PC-3 (cell line): ENCODE measurements at places on chromosomes 7 and 10. TPM values are rescaled to one million over a fixed set of nuclear protein-coding genes. Genes with fewer than 3 reads are reported as not detected.

Gene CALML3
- total RNA-seq: not detected in 2 replicates

DNA sequence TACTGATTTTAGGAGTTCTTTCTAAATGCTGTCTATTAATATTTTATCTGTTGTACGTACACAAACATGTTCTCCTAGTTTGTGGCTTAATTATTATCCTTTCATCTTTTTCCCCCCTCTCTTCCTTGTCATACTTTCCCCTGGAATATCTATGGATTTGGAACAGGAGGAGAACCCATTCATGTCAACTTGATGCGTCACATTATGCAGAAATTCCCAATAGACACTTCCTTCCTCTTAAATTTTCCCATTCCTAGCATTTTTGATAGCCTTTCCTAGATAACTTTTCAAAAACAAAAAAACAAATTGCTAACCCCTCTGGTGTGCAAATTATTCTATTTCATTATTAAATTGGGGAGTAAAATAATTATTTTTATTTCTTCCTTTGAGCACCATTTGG is 36.2 kb downstream of the SLC35B4 start:
- no peak overlapping the region for H3K4me3 ChIP-seq
- DNase-seq: no peak
- H3K36me3 ChIP-seq: no peaks in the 10 kb centered on the region
- peaks cover 14% of the 10 kb centered on the region for H3K27me3 ChIP-seq
- H3K27ac ChIP-seq: no peak overlapping the region
- H3K4me1 ChIP-seq: no peaks in the 10 kb centered on the region

Gene IFIT2
- 6.9 and 8.6 TPM in 2 replicates for total RNA-seq

Gene AGAP5
- total RNA-seq: 15.0 and 18.2 TPM in 2 replicates

- peaks cover 17% of the 10 kb centered on the region for H3K36me3 ChIP-seq
- H3K4me1 ChIP-seq: peaks cover 3% of the 10 kb centered on the region
- H3K27me3 ChIP-seq: no peaks in the 10 kb centered on the region
- H3K27ac ChIP-seq: no peak overlapping the region
- no peak overlapping the region for H3K4me3 ChIP-seq
- DNase-seq: no peak
These were observed 130.6 kb downstream of the DOCK1 start for GRCh38 chr10:127035827-127036226.

GRCh38 chr10:130112821-130113220 is 2.2 kb upstream of the C10orf143 start:
- no peaks in the 10 kb centered on the region for H3K27me3 ChIP-seq
- H3K36me3 ChIP-seq: no peaks in the 10 kb centered on the region
- H3K4me1 ChIP-seq: peaks cover 13% of the 10 kb centered on the region
- no peak overlapping the region for H3K27ac ChIP-seq
- no peak for DNase-seq

Gene PSD
- total RNA-seq: 0.22 and 0.23 TPM in 2 replicates

Gene TEX47
- total RNA-seq: not detected in 2 replicates

GRCh38 chr7:130867039-130867438 is 133.0 kb upstream of the KLF14 start:
- no peaks in the 10 kb centered on the region for H3K27me3 ChIP-seq
- H3K4me1 ChIP-seq: peaks cover 14% of the 10 kb centered on the region
- H3K27ac ChIP-seq: no peak overlapping the region
- no peak overlapping the region for H3K4me3 ChIP-seq
- no peak for DNase-seq

Gene BAZ1B
- total RNA-seq: 45.5 and 62.5 TPM in 2 replicates

DNA sequence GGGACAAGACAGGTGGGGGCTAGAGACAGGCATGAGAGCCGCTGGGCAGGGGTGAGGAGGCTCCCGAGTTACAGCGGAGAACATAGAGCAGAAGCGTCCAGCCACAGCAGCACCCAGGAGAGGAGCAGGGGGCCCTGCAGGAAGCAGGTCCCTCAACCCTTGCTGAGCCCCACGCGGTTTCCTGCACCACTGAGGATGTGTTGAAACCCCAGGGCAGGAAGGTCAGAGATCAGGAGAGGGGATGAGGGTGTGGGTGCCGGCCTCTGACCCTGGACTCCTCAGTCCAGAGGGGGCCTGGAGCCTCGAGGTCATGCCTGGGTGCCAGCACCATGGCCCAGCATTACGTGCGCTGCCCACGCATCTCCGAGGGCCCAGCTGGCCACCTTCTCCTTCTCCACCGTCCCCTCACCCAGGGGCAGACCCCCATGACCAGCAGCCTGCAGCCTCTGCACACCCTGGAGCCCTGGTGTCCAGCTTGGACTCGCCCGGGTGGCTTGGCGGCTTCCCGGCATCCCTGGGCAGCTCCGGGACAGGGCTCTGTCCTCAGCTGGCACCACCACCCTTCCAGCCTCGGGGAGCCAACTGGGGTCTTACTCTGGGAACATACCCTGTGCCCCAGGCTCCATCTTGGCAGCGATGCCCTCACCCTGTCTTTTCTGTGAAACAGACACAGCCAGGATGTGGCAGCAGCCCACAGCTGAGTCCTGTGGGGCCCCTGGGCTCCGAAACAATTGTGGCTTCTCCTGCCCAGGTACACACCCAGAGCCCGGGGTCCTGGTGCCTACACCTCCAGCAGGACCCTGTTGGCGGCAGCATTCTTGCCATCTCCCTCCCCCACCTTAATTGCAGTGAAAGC is 52.0 kb downstream of the STK32C start:
- no peak overlapping the region for H3K4me3 ChIP-seq
- DNase-seq: no peak

Gene CLRN3
- total RNA-seq: not detected in 2 replicates

Gene SPDYE6
- not detected in 2 replicates for total RNA-seq

DNA sequence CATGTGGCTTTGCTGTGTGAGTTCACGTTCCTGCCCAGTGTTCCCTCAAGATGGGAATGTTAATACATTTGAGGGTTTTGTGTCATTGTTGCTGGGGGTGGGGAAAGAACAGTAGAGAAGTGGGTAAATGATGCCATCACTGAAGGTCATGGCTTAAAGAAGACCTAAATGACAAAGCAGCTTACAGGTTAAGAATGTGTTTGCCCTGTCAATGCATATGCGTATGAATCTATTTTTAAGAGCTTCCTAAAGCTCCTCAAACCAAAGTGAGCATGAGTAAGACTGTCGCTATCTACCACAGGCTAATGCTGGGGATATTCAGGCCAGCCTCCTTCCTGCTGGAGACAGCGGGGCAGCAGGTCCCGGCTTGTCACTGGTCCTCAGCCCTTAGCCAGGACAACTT is 162.9 kb downstream of the CREB5 start:
- peak; percentile 31 for DNase-seq
- H3K27me3 ChIP-seq: peaks cover 3% of the 10 kb centered on the region; the same call in 1 of the 2 replicates
- H3K4me3 ChIP-seq: no peak overlapping the region
- H3K36me3 ChIP-seq: no peaks in the 10 kb centered on the region
- no peak overlapping the region for H3K27ac ChIP-seq
- peaks cover 45% of the 10 kb centered on the region for H3K4me1 ChIP-seq

Gene DENND2A
- 8.9 and 10.6 TPM in 2 replicates for total RNA-seq

GRCh38 chr10:49733866-49734265 is 28.3 kb downstream of the OGDHL start:
- H3K4me3 ChIP-seq: no peak overlapping the region
- DNase-seq: no peak
- peaks cover 43% of the 10 kb centered on the region for H3K4me1 ChIP-seq
- H3K36me3 ChIP-seq: no peaks in the 10 kb centered on the region
- H3K27ac ChIP-seq: no peak overlapping the region
